ENCODE measurements at places on chromosomes 6 and 20.
A peak's percentile ranks its signal among the peaks of the same experiment; 100 is the strongest.

GRCh38 chr20:48523191-48523995 is 304.4 kb downstream of the PREX1 start:
- peak; percentile 74 for DNase-seq

DNA sequence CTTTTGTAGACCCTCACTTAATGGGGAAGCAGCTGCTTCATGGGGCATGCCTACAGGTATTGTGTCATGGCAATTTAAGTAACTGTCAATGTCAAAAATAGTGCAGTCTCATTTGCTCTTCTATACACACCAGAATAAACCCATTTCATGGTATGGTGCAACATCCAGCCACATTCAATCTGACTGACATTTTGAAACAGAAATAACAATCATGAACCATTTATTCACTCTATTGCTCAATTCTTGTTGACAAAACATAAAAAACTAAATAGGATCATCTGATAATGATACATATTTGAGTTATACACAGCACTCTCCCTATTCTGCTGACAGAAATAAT is 122.9 kb downstream of the MAP7 start:
- no peak for DNase-seq

DNA sequence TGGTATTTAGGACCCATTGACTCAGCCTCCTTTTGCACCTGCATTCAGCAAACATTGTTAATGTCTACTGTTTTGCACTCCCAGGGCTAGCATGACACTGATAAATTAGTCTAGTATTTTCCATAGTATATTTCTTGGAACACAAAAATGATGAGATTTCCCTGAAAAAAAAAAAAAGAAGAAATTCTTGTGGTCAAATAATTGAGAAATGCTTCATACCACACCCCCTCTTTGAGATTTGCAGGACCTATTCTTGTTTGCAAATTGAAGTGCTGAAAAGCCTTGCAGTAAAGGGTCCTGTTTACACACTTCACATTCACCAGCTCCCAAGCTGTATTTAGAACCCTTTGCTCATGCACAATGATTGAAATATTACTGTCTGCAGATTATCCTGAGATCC is 36.3 kb upstream of the CLIC5 start:
- no peak for DNase-seq

GRCh38 chr20:45354423-45355208 is 6.4 kb upstream of the SDC4 start:
- DNase-seq: no peak

GRCh38 chr6:130324657-130325056 is 41.2 kb upstream of the TMEM200A start:
- DNase-seq: no peak

DNA sequence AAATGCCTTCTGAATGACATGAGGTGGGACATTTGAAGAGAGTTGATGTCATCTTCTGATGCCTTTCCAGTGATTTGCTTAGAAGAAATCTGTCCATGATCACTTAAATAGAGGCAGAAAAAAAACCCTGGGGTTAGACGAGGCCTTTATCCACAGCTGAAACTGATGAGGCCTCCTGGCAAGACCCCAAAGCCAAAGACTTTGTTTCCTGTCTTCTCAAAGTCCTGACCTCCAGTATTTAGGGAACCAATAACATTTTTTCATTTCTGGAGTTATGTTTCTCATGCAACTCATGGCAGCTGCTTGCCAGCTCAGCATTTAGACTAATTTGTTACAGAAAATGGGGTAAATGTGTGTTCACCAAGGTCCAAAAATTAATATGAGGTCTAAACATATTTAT is 248.0 kb upstream of the PRDM1 start:
- no peak for DNase-seq

GRCh38 chr6:144008120-144008811 is at the start of gene PLAGL1:
Gene PLAGL1, minus strand, starts transcription at chr6:144008259. Its CDS starts 60,123 bp downstream, at chr6:143948136.
- DNase-seq: peak; percentile 50

DNA sequence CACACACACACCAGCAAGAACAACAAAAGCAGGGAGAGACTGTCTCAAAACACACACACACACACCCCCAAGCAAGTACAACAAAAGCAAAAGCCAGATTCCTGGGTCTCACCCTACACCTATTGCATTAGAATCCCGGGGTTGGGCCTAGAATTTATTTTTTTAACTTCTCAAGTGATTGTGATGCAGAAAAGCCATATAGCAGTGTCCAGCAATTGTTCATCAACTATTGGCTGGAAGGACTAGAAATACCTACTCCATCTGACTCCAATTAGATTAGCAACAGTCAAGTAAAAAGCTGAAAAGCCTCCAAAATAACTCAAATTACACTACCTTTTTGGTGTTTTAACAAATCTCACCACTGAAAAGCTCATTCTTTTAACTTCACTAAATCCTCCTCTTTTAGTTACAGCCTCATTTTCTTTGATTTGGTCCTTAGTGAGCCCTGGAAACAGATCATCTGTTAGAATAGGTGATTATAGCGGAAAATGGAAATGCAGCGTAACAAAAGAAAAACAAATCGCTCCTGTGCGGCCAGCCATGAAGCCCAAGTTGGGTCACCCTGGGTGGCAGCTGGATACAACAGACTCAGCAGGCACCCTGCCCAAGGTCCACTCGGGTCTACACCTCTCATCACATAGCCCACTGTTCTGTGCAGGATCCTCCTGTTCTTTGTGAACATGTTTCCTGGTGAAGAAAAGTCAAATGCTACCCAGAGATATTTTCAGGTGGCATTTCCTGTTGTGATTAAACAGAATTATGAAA is 38.7 kb downstream of the STAU1 start:
- no peak for DNase-seq

DNA sequence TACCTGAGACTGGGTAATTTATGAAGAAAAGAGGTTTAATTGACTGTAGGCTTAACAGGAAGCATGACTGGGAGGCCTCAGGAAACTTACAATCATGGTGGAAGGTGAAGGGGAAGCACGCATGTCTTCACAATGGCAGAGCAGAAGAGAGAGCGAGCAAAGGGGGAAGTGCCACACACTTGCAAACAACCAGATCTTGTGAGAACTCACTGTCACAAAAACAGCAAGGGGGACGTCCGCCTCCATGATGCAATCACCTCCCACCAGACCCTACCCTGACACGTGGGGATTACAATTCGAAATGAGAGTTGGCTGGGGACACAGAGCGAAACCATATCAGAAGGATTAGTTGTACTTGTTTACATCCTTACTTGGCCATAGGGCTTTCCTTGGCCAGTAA is 49.7 kb downstream of the FIG4 start:
- no peak for DNase-seq

DNA sequence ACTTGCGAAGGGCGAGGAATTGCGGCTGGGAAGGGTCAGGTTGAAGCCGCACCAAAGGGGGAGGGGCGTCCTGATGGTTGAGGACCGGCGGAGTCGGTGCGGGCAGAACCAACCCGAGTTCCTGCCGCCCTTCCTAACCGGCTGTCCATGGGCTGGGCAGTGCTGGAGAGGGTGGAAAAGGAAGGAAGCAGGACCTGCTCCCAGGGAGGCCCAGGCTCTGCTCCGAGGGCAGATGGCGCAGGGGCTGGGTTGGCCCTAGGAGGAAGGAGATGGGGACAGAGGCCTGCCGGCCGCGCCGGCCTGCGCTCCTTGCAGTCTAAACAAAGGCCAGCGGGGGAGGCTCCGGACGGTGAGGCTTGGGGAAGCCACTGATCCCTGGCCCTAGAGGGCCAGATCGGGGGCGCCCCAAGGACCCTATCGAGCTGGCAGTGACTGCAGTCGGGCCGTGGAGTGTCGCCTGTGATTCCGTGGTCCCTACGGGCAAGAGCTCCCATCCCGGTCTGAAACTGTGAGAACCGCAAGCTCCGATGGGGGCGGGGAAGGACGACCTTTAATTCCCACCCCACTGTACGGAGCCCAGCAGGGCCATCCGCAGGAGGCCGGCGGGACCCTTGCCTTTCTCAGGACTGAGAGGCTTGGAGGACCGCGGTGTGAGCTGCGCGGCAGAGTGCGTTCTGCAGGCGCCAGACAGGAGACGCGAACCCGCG is 39.4 kb downstream of the YTHDF1 start:
- no peak for DNase-seq

DNA sequence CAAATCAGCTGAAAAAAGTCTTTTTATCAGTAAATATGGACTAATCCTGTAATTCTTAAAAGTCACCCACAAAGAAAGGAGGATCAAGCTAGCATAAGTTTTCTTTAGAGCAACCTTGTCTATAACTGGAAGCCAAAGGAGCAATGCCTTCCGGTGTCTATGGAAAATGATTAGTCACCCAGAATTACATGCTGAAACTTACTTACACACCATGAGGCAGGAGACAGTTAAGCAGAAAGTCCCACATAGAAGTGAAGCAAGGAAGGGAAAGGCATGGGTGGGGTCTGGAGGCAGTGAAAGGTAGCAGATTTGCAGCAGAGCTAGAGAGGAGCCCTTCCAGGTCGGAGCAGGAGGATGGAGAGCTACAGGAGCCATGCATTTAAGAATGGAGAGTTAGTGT is 153.7 kb upstream of the RIPOR2 start:
- no peak for DNase-seq

- DNase-seq: no peak
These were observed 4.9 kb downstream of the HSP90AB1 start for GRCh38 chr6:44251576-44252524.

DNA sequence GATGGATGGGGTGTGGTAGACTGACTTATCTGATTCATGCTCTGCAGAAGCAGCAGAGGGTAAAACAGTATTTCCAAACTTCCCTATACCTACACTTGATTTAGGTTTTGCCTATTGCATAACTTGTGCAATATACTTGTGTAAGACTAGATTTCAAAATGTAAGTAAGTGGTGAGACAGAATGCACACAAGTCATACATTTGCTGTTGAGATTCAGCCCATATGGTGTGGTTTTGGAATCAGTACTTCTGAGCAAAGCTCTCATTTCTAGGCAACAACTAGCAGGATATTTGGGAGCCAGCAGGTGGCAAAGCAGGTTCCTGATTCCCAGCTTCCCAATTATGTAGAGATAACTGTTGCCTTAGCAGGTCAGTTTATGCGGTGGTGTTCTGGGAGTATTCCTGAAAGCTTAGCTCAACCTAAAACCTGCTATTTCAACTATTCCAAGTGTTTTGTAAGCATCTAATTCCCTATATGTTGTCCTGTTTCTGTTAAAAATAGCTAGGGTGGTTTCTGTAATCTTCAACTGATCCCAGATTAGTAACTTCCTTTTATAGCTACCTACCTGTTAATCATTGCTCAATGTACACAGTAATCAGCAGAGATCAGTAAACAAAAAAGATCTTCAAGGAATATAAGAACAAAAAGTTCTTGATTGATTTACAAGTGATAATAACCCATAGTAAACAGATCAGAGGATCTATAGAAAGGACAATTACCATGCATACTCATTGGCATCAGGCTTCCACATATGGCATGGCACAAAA is 8.5 kb upstream of the FABP7 start:
- DNase-seq: peak; percentile 20

GRCh38 chr6:111222341-111222740 is 135.0 kb downstream of the SLC16A10 start:
- no peak for DNase-seq

GRCh38 chr20:45924391-45925261 is 9.9 kb upstream of the PCIF1 start:
- DNase-seq: peak; percentile 50

DNA sequence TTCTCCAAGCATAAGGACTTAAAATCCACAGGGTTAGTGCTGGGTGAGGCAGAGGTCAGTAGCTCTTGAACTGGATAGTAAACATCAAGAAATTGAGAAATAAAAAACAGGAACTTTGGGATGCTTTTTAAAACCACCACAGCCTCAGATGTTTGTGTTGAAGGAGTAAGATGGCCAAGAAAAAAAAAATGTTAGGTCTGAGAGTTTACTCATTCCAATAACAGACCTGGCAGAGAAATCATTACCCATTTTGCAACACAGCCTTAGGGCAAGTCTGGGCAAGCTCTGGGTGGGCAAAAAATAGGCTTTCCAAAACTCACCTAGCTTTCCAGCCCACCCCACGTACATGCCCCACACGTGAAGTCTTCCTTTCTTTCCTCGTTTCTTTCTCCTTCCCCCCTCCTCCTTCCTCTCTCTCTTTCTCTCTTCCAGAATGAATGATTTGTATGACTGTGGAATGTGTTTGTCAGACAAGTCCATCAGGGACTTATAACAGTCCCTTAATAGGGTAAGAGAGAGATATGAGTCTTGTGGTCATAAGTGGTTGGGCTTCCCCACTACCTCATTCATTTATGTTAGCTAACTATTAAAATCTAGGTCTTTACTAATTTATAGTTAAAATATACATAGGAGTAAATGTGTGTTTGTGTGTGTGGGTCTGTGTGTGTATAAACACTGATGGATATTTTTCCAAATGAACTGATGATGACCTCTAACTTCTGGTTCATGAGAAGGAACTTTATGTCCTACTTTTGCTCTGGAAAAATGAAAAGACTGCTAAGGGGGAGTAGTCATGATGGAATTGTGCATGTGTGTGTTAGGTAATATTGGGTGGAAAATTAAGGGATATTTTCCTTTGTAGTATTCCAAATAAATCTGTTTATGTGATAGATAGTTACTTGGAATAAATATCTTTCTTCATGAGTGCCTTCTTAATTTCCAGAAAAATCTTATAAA is 18.0 kb upstream of the DSE start:
- no peak for DNase-seq

DNA sequence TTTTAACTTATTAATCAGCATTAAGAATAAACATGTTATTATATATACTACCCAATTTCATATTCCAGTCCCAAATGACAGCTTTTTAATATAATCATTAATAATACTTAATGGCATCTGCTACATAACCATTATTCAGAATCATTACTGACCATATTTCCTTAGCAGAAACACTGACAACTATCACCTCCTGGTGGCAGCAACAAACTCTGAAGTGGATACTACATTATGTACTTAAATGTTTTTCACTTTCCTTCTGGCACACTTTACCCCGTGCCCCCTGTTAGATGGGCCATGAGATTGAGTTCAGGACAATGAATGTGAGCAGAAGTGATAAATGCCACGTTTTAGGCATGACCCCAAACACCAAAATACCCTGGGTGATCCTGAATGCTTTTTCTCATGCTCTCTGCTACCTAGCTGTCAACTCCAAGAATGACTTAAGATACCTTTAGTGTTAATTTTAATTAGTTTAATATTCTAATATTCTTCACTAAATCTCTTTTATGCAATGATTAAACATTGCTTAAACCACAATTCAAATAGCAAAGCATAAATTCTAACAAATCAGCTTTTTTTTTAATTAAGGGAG is 77.1 kb downstream of the LMBRD1 start:
- DNase-seq: no peak

Measured in mucosa of gallbladder (tissue), 1 donor.